ENCODE measurements at places on chromosomes 5 and 9. TPM values are rescaled to one million over a fixed set of nuclear protein-coding genes. Genes with fewer than 3 reads are reported as not detected.

Gene PALM2AKAP2
- total RNA-seq: 5.1 TPM

Gene GCNT4
- 2.3 TPM for total RNA-seq

Gene PROB1
- 1.2 TPM for total RNA-seq

Gene NIPBL
- total RNA-seq: 32.4 TPM

Gene KIF4B
- 0.15 TPM for total RNA-seq

Gene WDR31
- total RNA-seq: 4.0 TPM

Gene PCSK1
- total RNA-seq: 0.15 TPM

Gene LCN2
- not detected for total RNA-seq

Gene SPATA31E1
- total RNA-seq: not detected

Gene ZNF658
- 6.1 TPM for total RNA-seq

Gene RNF180
- 2.0 TPM for total RNA-seq

Gene TRAF1
- total RNA-seq: 3.8 TPM

Gene IL5
- not detected for total RNA-seq

Gene C9orf50
- 0.44 TPM for total RNA-seq

Gene GGTA1
- not detected for total RNA-seq

Gene GFPT2
- 44.7 TPM for total RNA-seq

Gene PCAT7
- not detected for total RNA-seq

Gene OR13C4
- not detected for total RNA-seq

Gene KCNIP1
- not detected for total RNA-seq

Gene ENTPD2
- not detected for total RNA-seq

Gene SPATA31D4
- not detected for total RNA-seq

Gene RPS23
- 2,876 TPM for total RNA-seq

Gene PRR16
- total RNA-seq: 9.3 TPM

Gene FBN2
- 78.2 TPM for total RNA-seq

Gene PTTG1
- total RNA-seq: 402 TPM

Gene NTRK2
- 0.17 TPM for total RNA-seq

Gene FOXD4L4
- 0.29 TPM for total RNA-seq

Gene ABHD17B
- 23.9 TPM for total RNA-seq

Gene PCDHB14
- total RNA-seq: 1.2 TPM

Gene SLC6A7
- total RNA-seq: not detected

Gene CDH12
- total RNA-seq: not detected

Gene RORB
- total RNA-seq: 0.87 TPM

Gene SOX30
- under 0.01 TPM for total RNA-seq

Gene HMCN2
- under 0.01 TPM for total RNA-seq

Gene CHSY3
- total RNA-seq: 1.7 TPM

Gene GABRA6
- not detected for total RNA-seq

Gene CCDC187
- total RNA-seq: under 0.01 TPM

Gene ATP10B
- not detected for total RNA-seq

Gene PCDHB3
- 0.29 TPM for total RNA-seq

Gene PLPP7
- 9.3 TPM for total RNA-seq

Gene ACTBL2
- total RNA-seq: not detected

Gene TAF11L12
- total RNA-seq: not detected

Gene C9
- total RNA-seq: not detected

Gene ACER2
- total RNA-seq: 1.6 TPM

Gene KLF4
- 60.2 TPM for total RNA-seq

Measured in smooth muscle cell of trachea (primary cell).